ENCODE measurements at places on chromosomes 1 and 21.

- peak; percentile 67 for DNase-seq
These were observed 159.6 kb downstream of the PTPRU start for GRCh38 chr1:29395736-29396437.

DNA sequence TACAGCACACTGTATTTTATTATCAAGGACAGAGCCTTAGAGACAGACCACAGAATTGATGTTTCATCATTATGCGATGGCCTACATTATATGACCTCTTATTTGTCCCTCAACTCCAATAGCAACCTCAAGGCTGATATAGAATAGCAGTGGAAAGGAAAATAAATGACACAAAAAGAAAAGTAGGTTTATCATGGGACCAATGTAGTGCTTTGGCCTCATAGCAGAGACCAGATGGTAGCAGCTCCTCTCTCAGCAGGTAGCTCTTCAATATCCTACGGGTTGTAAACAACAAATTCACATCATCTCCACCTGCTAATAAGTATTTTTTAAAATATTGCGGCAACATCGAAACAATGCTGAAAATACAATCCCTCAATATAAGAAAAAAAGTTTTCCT lies 25.2 kb downstream of the ANP32E start:
- no peak for DNase-seq

GRCh38 chr1:100362821-100363466 lies 10.6 kb downstream of the CDC14A start:
- no peak for DNase-seq

- no peak for DNase-seq
These were observed 16.8 kb downstream of the PLA2G5 start for GRCh38 chr1:20086800-20087199.

DNA sequence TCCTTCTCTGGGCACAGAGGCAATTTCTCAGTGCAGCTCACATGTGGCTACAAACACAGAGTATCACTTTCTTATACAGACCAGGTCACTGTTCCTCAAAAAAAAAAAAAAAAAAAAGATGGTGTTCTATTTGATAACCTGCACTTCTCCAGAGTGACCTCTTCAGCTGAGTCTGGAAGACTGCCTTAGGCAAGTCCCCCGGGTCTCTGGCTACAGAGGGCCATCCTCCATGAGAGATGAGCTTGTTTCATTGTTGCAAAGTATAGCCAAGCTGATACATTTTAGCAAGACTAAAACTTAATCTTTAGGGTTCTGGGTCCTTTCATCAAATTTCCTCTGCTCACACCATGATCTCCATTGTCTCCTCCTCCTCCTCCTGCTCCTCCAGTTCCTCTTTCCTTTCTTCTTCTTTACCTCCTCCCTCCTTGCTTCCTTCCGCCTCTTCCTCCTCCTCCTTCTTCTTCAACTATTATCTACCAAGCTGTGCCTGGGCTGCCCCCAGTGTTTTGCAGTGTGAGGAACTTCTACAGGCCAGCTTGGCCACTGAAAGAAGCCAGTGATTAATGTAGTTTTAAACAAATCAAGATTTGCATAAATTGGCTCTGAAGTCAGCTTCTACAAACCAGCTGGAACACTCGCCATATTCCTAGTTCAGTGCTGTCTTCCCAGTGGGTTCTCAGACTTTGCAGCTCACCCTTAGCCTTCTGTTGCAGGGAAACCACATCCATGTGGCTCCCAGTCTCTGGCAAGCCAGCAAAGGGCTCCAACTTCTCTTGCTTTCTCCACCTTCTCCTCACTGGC lies 139.4 kb downstream of the RUNX1 start:
- DNase-seq, result peak; percentile 34

DNA sequence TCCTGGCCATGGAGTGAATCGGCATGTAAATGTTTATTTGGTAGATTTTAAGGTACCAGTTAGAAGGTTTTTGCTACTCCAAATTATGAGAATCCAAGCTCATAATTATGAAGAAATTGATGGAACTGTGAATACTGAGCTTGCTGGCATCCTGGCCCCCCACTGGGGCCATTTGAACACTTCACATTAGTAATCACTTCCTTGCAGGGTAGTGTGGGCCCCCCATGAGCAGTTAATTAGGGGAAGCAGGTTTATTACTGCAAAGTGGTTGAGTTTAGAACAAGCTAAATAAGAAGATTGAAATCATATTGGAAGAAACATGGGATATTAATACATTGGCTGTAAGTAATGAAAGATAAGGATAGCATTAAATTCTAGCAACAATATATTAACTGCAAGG lies 86.7 kb downstream of the S1PR1 start:
- no peak for DNase-seq

GRCh38 chr1:171455967-171456366 lies 29.4 kb upstream of the PRRC2C start:
- no peak for DNase-seq

DNA sequence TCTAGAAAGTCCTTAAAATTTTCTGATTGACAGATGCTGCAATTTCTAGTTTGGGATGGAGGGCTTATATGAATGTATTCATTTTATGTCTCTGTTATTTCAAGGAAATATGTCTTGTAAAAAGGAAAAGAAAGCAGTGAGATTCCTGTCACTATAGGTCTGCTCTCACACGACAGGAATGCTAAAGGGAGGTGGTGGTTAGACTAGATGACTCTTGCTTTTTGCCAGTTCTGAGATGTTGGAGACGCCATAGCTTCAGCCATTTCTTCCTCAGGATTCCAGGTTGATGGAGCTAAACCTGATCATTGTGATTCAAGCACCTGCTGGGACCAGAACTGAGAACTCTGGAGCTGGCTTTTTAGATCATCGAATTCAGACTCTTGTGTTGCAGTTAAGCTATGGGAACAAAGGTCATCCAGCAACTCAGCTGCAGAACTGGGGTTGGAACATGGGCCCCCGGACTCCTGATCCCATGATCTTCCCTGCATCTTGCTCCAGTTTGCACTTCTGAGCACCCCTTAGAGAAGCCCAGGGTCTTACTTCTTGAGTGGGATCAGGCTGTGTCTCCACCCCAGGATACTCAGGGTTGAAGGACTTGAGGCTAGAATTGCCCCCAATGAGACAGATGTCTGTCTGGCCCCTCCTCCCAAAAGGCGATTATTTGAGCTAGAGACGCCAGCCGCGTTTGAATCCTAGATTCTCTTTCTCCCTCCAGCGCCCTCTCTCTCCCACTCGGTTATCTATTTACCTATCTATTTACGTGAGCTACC lies 46.7 kb upstream of the FOXO6 start:
- DNase-seq, result no peak

DNA sequence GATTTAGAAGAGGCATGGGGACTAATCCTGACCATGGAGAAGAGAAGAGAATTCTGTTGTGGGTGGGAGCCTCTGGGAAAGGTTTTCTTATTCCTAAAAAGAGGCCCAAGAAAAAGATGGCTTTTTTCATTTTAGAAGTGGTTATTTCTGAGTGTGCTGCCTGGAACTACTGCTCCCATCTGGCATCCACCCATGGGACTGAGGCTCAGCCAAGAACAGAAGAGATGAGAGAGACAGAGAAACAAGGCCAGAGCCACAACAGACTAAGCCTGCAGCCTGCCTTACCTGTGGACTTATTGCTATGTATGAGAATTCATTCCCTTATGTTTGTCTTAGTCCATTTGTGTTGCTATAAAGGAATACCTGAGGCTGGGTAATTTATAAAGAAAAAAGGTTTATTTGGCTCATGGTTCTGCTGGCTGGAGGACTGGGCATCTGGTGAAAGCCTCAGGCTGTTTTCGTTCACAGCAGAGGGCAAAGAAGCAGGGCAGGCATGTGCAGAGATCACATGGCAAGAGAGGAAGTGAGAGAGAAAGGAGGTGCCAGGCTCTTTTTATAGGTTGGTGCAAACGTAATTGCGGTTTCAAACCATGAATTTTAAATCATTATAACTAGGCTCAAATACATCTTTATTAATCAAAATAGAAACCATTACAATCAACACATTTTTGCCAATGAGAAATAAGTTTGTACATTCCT lies 57.5 kb upstream of the PRDM2 start:
- DNase-seq, result no peak

GRCh38 chr21:18550361-18550760 lies 146.8 kb upstream of the TMPRSS15 start:
- no peak for DNase-seq

DNA sequence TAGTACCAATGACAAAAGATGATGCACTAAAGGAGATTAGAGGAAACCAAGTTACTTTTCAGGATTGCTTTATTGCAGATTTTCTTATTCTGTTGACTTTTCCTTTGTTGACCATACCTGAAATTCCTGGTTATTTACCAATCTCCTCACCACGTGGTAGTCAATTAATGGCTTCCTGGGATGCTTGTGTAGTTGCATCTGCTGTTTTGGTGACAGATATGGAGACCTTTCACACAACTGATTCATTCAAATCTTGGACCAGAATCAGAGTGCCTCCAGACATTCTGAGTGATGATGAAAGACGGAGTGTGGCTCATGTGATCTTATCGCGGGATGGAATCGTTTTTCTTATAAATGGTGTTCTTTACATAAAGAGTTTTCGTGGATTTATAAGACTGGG lies 91.3 kb downstream of the CATSPERE start:
- DNase-seq, result no peak

- DNase-seq, result no peak
These were observed 353.4 kb upstream of the NEGR1 start for GRCh38 chr1:72635719-72636118.

DNA sequence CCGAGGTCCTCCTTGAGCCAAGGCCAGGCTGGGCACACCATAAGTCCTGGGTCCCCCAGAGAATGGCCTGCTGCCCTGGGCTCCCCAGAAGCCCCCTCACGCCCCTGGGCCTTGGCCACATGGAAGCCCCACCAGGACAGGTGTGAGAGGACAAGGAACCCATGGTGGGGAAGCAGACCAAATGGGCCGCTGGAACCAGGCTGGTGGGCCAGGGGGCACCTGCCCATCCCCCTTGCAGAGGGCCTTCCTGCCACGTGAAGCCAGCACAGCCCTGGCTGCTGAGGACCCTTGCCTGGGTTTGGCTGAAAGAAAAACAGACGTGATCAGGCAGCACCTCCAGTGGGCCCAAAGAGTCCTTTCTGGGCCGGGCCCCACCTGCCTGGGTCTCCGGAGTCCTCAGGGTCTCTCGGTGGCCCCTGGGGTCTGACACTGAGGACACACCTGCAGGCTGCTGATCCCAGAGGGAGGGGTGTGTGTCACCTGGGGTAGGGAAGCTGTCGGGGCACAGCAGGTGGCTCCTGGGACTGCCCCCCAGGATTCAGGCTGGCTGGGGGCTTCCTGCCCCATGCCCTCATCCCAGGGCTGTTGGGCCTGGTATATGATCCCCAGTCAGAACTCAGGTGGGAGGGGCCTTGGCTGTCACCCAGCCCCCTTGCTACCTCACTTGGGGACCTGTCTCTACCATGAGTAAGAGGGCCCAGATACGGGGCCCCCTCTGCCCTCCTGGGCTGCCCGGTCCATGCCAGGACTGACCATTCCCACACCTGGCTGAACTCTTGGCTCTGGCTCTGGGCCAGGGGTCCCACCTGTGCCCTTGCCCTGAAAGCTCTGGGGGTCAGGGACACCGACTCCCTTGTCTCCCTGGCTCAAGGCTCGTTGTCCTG lies 3.3 kb upstream of the SMYD3 start:
- no peak for DNase-seq

- DNase-seq, result no peak
These were observed 60.5 kb downstream of the SYT2 start for GRCh38 chr1:202649553-202650392.

- no peak for DNase-seq
These were observed 5.2 kb downstream of the GJC2 start for GRCh38 chr1:228154670-228155571.

DNA sequence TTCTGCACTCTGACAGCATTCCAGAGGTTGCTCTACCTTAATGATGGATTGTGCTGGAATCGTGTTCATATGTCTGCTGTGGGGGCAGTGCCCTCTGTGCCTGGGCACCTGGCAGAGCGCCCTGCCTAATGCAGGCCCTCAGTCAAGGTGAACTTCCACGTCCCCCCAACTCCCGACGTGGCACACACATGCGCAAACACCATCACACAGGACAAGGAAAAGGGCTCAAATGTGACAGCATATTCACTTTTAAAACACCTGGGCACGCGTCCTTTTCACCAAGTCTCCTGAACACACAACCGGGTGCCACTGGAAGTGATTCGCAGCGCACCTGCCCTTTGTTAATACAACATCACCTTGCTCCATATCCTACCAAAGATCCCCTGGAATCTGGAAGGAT lies 11.7 kb downstream of the TPRG1L start:
- DNase-seq, result no peak

DNA sequence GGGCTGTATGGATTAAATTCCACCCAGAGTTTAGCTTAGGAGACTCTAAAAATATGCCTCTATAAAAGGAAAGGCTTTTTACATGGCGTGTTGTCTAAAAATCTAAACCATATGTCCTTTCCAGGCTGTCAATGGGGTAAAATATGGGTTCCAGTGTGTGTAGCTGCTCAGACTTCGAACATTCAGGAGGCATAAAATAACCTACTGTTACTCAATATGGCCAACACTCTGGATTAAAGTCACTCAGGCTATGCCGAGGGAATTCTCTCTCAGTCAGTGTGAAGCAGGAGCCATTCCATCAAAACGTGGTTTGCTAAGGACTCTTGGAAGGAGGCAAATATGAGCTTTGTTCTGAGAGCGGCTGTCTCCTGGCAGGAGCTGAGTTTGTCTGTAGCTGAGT lies 135.3 kb downstream of the RUNX1 start:
- DNase-seq, result no peak

- DNase-seq, result peak; percentile 85
These were observed 68.1 kb downstream of the RHOU start for GRCh38 chr1:228803421-228803820.

DNA sequence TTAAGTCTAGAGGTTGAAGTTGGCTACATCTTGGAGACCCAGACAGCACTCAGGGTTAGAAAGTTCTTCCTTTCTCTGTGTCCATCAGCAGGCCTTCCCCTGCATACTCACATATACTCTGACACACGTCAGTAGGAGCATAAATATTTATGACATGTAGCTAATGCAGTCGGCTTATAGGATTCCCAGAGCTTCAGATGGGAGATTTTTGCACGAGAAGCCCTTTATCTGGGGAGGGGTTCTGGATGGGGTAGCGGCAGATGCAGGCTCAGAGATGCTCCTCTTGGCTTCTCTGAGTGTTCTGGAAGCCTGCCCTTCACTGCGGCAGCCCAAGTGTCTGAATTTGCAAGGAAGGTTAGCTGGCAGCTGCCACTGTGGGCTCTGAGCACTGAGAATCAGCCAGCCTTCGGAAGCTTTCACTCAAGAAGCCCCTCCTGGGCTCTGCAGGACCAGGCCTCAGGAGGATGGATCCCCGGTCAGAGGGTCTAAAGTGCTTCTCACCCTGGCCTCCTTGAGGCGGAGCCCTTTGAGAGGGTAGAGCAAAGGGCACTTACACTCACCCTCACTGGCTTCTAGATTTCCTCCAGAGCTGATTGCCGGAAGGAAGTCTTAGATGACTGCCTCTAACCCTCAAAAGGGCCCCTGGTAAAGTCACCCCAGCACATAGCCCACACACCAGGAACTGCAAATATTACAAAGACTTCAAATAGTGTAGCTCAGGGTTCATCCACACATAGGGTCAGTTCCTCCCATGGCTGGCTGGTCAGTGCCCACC lies 68.1 kb upstream of the NFASC start:
- DNase-seq, result no peak

DNA sequence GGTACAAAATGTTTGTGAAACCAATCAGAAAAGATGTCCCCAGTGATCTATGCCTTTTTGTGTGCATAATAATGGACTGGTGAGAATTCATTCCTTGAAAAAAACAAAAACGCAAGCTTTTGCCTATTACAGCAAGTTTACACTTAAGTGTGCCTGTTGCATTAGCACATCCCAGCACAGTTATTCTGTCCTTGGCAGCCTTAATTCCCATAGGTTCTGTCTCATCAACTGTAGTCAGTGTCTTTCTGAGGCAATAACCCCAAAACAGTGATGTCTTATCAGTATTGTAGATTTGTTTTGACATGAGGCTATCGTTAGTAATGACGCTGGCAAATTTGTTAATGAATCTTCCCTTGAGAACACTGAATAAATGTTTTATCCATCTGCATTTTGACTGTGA lies 109.9 kb upstream of the KCTD3 start:
- DNase-seq, result no peak
